ENCODE measurements at places on chromosomes 7 and 10.
A peak's percentile ranks its signal among the peaks of the same experiment; 100 is the strongest.

GRCh38 chr10:26525586-26525985 is 87.4 kb downstream of the APBB1IP start:
- peak; percentile 3 for DNase-seq

DNA sequence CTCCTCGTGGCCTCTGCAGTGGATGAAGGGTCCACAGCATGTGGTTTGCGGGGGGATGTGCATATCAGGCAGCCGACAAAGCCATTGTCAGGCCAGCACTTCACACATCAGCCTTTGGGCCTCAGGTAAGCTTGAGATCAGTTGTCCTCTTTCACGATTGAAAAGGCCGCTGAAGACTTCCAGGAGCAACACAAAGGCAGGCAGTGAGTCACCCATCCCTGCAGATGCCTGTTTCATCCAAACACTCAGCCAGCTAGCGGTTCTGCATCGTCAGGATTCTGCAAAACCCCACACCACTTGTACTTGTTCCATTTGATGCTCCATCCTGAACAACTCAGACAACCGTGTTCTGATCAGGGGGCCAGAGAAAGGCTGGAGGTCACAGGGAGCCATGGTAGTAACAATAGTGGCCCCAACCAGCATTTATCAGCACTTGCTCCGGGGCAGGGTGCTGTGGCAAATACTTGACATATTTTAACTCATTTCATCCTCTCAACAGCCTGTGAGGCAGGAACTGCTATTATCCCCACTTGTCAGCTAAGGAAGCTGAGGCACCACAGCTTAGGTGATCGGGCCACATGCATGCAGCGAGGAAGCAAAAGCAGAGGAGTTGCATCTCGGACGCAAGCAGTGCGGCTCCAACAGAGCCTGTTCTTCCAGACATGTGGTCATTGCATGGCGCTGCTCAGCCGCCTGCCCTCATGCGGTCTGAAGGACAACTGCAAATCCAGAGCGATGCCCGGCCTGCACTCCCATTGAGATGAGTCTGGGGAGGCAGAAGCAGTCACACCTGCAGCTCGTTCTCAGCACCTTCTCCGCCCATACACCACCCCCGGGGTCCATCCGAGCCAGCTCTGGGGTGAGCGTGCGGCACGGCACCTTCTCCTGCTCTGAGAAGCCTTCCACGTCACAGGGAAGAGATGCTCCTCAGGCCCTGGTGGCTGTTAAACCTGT is 144.9 kb downstream of the PAXIP1 start:
- no peak for DNase-seq

DNA sequence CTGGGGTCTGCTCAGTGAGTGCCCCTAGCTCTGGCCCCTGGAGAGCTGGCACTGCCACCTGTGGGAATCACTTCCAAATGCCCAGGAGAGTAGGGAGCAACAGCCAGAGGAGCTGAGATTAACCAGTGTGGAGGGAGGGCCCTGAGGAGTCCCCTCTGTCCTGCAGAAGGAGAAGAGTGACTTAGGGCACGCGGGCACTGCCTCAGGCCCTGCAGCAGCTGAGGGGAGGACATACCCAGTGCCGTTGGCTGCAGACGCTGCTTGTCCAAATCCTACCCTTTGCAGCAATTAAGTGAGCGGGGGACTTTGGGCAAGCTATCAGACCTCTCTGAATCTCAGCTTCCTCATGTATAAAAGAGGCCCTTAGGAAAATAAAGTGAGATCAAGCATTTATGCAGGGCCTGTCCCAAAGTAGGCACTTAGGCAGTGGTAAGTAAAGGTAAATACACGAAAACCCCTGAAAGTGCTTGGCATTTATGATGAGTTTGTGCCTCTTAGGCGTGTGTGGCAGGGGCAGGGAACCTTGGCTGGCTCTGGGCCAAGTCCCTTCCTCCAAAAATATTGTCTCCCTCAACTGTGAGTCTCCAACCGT is 16.9 kb downstream of the PRF1 start:
- no peak for DNase-seq

- DNase-seq, result peak; percentile 19
These were observed 1.3 kb upstream of the COMMD3 start for GRCh38 chr10:22314852-22315251.

DNA sequence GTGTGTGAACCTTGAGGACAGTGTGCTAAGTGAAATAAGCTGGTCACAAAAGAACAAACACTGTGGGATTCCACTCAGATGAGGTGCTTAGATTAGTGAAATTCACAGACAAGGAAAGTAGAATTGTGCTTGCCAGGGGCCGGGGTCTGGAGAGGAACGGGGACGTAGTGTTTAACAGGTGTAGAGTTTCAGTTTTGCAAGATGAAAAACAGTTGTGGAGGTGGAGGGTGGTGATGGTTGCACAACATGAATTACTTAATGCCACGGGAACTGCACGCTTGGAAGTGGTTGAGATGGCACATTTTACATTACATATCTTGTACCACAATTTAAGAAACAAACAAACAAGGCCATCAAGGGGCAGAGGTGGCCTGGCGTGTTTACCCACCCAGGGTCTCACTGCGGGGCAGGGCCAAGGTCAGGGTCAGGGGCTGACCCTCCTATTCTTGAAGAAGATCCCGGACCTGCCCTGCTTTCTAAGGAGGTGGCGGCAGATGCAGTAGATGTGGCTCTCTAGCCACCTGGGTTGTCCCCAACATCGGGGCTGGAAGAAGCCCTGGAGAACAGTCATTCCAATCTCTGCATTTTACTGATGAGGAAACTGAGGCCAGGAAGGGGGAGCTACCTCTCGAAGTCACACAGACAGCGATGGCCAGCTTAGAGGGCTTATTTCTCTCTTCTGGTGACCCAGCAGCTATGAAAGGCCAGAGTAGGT is 91.5 kb upstream of the LRRC4 start:
- no peak for DNase-seq

- DNase-seq, result peak; percentile 80
These were observed 163.7 kb downstream of the SEMA3D start for GRCh38 chr7:85023066-85023712.

- DNase-seq, result no peak
These were observed 24.6 kb upstream of the ASL start for GRCh38 chr7:66050990-66051448.

GRCh38 chr7:77917500-77918262 is 119.1 kb downstream of the PHTF2 start:
- no peak for DNase-seq

DNA sequence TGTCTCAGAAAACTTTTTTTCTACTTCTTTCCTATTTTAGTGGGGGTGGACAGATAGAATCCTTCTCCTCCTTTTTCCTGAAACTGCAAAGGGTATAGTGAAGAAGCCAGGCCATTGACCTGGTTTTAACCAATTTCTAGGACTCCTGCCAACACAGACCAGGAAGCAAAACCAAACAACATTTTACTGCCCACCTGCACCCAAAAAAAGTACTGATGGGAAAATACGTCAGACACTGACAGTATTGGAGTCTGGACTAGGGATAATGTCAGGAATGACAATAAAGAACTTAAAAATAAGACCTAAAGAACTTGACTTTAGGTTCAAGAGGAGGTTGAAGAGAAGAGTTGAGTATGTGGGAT is 5.0 kb upstream of the STEAP4 start:
- DNase-seq, result no peak

DNA sequence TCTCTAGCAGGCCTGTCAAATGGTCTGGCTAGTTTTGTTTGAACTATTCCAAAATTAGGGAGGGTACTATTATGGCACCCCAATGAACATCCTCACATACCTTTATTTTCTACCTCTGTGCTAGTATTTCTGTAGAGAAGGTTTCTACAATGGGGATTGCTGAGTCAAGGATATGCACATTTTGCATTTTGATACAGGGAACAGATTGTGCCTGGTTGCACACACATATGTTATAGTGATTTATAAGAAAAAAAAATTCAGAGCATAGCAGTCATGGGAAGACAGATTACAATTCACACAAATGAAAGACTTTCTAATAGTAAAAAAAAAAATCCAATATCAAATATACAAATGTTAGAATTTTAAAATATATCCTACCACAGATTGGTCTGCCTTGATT is 14.1 kb upstream of the NRBF2 start:
- no peak for DNase-seq

Data from pons (tissue), 1 donor.